Activated gamma-delta T cell treated with anti-CD3 and anti-CD28 coated beads, Interleukin-2, amount 50 U/mL, for 16 hours (primary cell): ENCODE measurements at places on chromosomes 3 and 15.

GRCh38 chr15:67405208-67406191, 115.4 kb upstream of the C15orf61 start:
- DNase-seq: no peak

DNA sequence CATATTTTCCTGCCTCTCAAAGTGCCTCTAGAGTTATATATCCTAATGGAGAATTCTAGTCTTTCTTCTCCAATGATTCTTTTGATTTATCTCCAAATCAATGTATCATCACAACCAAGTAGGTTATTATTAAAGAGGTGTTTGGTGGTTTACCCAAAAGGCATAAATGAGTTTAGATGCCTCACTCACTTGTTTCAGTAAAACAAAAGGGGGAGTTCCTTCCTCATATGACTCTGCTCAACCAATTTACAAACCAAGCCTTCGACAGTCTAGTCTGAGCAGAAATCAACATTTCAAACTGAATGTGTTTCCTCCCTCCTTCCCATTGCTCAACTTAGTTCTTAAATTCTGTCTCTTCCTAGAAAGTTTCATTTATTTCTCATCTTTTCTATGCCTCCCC, 116.5 kb downstream of the TNIK start:
- no peak for DNase-seq

DNA sequence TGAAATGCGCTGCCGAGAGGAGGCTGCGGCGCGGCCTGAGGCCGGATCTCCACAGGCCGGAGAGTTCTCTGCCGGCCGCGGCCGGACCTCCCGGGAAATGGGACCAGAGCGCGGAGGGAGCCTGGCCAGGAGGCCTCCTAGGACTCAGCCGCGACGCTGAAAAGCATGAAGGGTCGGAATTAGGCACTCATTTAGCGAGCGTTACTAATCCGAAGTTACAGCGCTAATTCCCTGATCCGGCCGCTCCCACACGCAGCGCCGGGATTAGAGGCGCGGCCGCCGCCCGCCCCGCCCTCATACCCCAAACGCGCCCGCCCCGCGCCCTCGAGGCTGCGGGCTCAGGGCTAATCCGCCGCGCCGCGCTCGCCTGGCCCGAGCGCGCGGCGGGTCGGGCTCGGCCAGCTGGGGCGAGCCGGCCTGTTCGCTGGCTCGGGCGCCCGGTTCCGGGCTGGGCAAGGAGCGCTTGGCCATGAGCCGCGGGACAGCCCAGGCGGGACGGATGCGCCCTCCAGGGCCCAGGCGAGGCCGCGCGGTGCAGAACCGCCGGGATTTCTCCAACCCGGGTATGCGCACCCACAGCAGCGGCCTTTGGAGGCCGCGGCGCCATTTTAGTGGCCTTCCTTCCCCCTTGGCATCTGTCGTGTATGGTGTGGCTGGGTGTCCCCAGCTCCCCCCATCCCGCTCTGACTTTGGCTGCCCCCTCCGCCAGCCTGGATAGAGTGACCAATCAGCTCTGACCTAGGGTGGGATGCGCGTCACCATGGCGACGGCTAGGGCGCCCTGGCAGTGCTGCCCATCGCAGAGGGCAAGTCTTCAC, 36.8 kb upstream of the POLG start:
- no peak for DNase-seq

DNA sequence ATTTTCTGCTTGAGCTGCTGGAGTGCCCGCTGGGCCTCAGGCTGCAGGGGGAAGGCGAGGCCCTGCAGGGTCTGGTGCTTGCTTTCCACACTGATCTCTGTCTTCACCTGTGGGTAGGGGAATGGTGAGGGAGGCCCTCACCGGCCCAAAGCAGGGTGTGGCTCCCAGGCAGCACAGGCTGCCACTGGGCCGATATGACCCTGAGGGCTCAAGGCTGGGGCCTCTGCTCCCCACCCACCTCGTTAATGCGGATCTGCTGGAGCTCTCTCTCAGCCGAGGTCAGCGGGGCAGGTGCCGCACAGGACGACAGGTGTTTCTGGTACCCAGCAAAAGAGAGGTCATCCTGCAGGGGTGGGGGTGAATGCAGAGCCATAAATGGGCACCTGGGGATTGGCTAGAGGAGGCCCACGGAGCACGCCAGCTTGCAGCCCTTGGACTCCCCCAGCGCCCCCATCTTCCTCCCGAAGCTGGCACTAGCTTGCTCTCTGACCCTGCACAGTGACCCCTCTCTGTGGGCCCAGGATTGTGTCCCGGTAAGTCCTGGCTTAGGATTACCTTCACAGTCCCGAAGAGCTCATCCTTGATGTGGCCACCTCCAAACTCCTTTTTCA, 5.5 kb upstream of the TLR9 start:
- no peak for DNase-seq

GRCh38 chr3:154967090-154967489, 113.0 kb upstream of the MME start:
- no peak for DNase-seq

- no peak for DNase-seq
Observed at GRCh38 chr15:31080591-31081014, 20.9 kb downstream of the TRPM1 start.

- peak; percentile 42 for DNase-seq
Observed at GRCh38 chr15:89647191-89647851, 7.9 kb downstream of the KIF7 start.

DNA sequence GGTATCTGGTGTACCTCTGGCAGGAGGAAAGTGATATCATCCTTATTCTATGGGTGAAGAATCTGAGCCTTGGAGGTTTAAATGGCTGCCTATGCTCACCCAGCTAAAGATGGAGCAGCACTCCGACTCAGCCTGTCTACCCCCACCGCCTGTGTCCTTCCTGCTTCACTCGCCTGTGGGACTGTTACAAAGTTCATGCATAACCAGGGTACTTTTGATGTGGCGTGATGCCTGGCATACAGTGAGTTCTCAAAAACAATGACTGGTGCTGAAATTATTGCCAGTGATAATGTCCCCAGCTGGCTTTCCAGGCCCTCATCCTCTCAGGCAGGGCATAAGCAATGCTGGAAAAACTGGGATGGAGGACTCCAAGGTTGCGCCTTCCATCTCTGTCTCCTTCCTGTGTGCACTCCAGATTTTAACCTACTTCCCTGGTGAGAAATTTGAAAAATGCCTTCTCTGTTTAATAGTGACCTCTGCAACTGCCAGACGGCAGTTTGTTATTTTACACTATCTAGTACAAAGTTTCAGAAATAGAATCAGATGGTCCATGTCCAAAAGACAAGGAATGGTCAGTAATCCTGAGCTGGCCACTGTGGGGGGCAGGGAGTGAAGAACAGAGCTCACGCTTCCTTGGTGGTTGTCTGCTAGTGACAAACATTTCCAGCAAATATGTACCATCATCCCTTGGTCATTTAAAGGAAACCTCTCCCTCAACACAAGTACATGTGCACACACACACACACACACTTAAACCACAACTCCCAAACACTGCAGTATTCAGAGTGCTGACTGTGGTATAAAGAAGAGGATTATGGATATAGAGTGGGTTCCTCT, 86.5 kb upstream of the NMNAT3 start:
- no peak for DNase-seq

GRCh38 chr3:101038393-101038792, 45.2 kb upstream of the ABI3BP start:
- DNase-seq: no peak
